ENCODE measurements at places on chromosomes 11 and 22.
A peak's percentile ranks its signal among the peaks of the same experiment; 100 is the strongest.

GRCh38 chr11:20093775-20094174, 66.5 kb downstream of the DBX1 start:
- H3K27ac ChIP-seq: no peak overlapping the region
- no peak for DNase-seq
- H3K4me3 ChIP-seq: no peak overlapping the region
- H3K4me1 ChIP-seq: no peaks in the 10 kb centered on the region
- H3K27me3 ChIP-seq: no peaks in the 10 kb centered on the region

GRCh38 chr11:61955422-61956135, 5.4 kb downstream of the BEST1 start:
- no peaks in the 10 kb centered on the region for H3K4me1 ChIP-seq
- peak overlapping the region; percentile 20 for H3K4me3 ChIP-seq
- H3K36me3 ChIP-seq: no peaks in the 10 kb centered on the region
- H3K27ac ChIP-seq: no peak overlapping the region
- peaks cover 5% of the 10 kb centered on the region for H3K27me3 ChIP-seq

- no peaks in the 10 kb centered on the region for H3K27me3 ChIP-seq
- no peaks in the 10 kb centered on the region for H3K36me3 ChIP-seq
- peak; percentile 29 for DNase-seq
- peak overlapping the region; percentile 60 for H3K27ac ChIP-seq
- peak overlapping the region; percentile 53 for H3K4me3 ChIP-seq
Observed at GRCh38 chr11:123430721-123431497, 840 bp downstream of the GRAMD1B start.

- DNase-seq: no peak
- no peak overlapping the region for H3K27ac ChIP-seq
Observed at GRCh38 chr11:41499429-41499828, 40.0 kb upstream of the LRRC4C start.

DNA sequence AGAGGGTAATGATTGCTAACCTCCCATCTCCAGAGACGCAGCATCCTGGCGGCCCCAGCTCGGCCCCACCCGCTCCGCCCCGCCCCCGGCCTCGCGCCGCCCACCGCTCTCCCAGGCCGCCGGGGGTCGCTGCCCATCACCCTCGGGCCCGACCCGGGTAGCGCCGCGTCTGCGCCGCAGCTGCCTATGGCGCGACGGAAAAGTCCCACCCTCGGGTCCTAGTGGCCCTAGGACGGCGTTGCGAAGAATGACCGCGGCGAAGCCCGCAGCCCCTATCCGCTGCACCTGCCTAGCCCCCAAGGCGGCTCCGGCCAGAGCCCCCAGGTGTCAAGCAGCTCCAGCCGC, 457 bp downstream of the CPSF7 start:
- peaks cover 20% of the 10 kb centered on the region for H3K4me1 ChIP-seq
- peak overlapping the region; percentile 71 for H3K4me3 ChIP-seq
- H3K27me3 ChIP-seq: no peaks in the 10 kb centered on the region
- H3K36me3 ChIP-seq: peaks cover 15% of the 10 kb centered on the region
- no peak for DNase-seq
- H3K27ac ChIP-seq: peak overlapping the region; percentile 98

DNA sequence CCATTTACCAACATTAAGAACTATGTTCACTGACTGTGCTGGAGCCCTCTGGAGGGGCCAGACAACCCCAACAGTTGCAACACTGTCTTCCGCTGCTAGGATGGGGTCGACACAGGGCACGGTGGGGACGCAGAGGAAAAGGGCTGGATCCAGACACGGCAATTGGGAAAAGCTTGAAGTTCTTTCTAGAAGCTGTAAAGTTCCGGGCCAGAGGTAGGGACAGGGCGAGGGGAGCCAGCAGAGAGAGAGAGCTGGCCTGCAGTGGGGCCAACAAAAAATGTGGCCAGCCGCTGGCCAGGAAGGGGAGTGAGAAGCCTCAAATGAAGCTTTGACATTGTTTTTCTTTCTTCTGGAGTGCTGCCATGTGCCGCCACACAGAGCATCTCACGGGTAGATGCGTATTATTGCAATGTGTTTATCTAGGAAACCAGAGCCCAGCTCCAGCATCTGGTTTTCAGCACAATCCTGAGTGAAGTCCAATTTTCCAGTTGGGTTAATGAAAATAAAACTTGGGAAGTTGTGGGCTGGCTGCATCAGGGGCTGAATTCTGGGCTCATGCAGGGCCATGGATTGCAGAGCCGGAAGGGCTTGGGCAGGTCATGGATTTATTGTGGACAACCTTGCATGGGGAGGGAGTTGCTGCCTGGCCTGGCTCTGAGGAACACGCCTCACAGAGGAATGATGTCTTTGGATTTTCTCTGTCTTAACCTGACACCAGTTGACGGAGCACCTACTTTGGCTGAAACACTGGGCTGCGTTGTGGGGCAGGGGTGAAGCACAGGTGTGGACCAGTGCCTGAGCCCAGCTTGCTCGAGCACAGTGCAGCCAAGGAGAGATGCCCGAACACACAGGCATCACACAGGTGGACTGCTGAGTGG, 67.6 kb upstream of the AMPD3 start:
- no peak overlapping the region for H3K4me3 ChIP-seq
- H3K36me3 ChIP-seq: no peaks in the 10 kb centered on the region
- H3K27ac ChIP-seq: no peak overlapping the region
- DNase-seq: no peak

DNA sequence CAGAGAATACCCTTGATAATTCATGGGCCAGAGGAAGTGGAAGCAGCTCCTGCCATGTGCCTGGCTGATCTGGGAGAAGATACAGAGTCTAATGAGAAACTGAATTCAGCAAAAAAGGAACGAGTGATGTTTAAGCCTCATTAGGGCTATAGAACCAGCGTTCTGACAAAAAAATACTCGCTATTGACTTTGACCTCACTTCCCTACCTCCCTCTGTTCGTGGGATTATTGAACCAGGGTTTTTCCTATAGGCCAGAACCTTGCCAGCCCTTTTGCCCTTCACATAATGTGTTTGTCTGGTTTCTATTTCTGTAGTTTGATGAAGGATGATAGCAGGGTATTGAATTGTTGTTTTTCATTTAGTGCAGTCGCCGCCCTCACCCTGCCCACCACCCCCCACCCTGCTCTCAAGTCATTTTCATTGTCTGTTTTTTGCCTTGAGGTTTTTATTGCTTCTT, 7.6 kb upstream of the RBFOX2 start:
- no peaks in the 10 kb centered on the region for H3K27me3 ChIP-seq
- no peaks in the 10 kb centered on the region for H3K4me1 ChIP-seq
- H3K4me3 ChIP-seq: no peak overlapping the region
- DNase-seq: no peak
- H3K36me3 ChIP-seq: no peaks in the 10 kb centered on the region

- H3K36me3 ChIP-seq: no peaks in the 10 kb centered on the region
- H3K4me1 ChIP-seq: no peaks in the 10 kb centered on the region
- H3K4me3 ChIP-seq: no peak overlapping the region
- no peak overlapping the region for H3K27ac ChIP-seq
- DNase-seq: peak; percentile 36
- peaks cover 22% of the 10 kb centered on the region for H3K27me3 ChIP-seq
Observed at GRCh38 chr11:66418168-66418985, 2.5 kb upstream of the NPAS4 start.

- no peaks in the 10 kb centered on the region for H3K27me3 ChIP-seq
- DNase-seq: no peak
- no peaks in the 10 kb centered on the region for H3K36me3 ChIP-seq
Observed at GRCh38 chr11:106983261-106983660, 35.0 kb downstream of the GUCY1A2 start.

DNA sequence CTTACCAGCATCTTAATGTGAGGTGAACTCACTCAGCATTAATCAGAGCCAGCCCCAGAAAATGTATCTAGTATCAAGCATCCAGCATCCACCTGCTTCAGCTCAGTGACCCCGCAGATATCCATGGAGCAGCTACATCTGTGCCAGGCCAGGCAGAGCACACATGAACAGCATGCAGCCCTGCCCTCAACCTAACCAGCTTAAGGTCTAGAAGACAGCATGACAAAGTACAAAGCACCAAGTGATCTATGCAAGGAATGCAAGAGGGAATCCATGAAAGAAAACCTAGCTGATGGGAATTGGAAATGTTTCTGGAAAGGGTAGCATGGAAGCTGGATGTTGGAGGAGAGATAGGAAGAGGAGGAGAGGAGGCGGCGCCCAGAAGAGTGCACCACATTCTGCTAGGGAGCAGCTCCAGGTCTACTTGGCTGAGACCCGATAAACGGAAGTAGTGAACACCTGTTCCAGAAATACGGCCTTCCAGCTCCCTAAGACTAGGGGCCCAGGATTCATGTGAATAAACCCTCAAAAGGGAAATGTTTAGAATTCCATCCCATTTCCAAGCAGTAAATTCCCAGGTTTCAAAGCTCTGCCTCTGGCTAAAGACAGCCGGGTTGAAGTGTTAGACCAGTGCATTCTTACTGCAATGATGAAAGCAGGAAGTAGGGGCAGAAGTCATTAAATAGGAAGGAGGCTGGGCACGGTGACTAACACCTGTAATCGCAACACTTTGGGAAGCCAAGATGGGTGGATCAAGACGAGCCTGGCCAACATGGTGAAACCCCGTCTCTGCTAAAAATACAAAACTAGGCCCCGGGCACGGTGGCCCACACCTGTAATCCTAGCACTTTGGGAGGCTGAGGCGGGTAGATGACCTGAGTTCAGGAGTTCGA, 23.5 kb upstream of the L3MBTL2 start:
- no peaks in the 10 kb centered on the region for H3K36me3 ChIP-seq
- no peak for DNase-seq
- H3K4me3 ChIP-seq: no peak overlapping the region
- H3K27ac ChIP-seq: no peak overlapping the region
- no peaks in the 10 kb centered on the region for H3K4me1 ChIP-seq

GRCh38 chr11:76801736-76802135, 18.6 kb downstream of the TSKU start:
- H3K4me1 ChIP-seq: peaks cover 16% of the 10 kb centered on the region
- no peak overlapping the region for H3K27ac ChIP-seq
- H3K27me3 ChIP-seq: no peaks in the 10 kb centered on the region
- no peak for DNase-seq

DNA sequence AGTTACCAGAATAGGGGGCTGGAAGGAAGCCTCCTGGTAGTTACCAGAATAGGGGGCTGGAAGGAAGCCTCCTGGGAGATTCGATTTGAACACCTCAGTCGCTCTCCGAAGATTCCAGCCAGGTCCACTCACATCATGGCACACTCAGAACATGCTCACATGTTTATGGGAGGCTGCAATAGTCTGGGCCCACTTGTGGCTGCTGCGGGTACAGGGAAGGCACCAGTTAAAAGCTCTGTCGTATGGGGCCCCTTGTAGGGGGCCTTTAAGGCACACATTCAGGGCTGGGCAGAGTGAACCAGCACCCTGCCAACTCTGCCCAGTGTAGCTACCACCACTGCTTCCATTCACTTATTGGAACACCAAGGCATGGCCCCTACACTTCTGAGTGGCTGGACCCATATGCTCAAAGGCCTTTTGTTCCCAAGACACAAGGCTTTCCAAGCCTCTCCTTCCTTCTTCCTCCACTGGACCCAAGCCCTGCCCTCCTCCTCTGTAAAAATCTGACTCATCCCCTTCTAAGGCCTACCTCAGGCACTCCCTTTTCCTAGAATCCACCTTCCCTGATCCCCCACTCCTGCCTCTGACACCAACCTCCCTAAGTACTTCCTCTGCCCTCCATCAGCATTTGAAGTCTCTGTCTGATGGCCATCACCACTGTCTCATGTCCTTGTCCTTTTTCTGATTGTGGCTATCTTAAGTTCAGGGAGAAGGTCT, 28.0 kb downstream of the USP35 start:
- no peaks in the 10 kb centered on the region for H3K4me1 ChIP-seq
- DNase-seq: no peak
- no peak overlapping the region for H3K27ac ChIP-seq
- H3K27me3 ChIP-seq: no peaks in the 10 kb centered on the region

- H3K4me1 ChIP-seq: no peaks in the 10 kb centered on the region
- H3K27ac ChIP-seq: no peak overlapping the region
- H3K4me3 ChIP-seq: no peak overlapping the region
- no peaks in the 10 kb centered on the region for H3K27me3 ChIP-seq
- no peak for DNase-seq
Observed at GRCh38 chr11:87330187-87330601, 292.5 kb downstream of the TMEM135 start.

GRCh38 chr22:42881982-42882656, 25.0 kb upstream of the ARFGAP3 start:
- DNase-seq: no peak
- H3K4me3 ChIP-seq: no peak overlapping the region
- H3K36me3 ChIP-seq: peaks cover 10% of the 10 kb centered on the region
- H3K27me3 ChIP-seq: no peaks in the 10 kb centered on the region

- no peak within 1 kb of the TSS for H3K4me3 ChIP-seq
- H3K27ac ChIP-seq: no peak within 1 kb of the TSS
- H3K36me3 ChIP-seq: no peaks in the 10 kb centered on the region
- DNase-seq: no peak
- H3K4me1 ChIP-seq: no peaks in the 10 kb centered on the region
Observed at GRCh38 chr11:6862961-6863360, at the start of gene OR10A2. Gene OR10A2, plus strand, starts transcription at chr11:6863057. Its CDS starts 6,698 bp downstream, at chr11:6869755.

DNA sequence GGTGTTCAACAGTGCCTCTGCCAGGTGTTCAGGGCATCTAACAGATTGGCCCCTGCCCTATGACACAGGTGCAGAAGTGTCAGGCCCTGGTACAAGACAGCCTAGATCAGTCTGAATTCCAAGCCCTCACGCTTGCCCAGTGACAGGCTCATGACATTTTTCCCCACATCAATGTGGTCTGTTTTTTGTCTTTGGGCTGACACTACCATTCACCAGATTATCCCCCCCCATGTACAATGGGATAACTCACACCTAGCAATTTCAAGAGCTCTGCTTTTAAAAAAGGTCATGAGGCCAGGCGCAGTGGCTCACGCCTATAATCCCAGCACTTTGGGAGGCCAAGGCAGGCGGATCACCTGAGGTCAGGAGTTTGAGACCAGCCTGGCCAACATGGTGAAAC, 155.5 kb upstream of the PITPNB start:
- no peak overlapping the region for H3K27ac ChIP-seq
- DNase-seq: no peak
- H3K4me3 ChIP-seq: no peak overlapping the region
- H3K36me3 ChIP-seq: no peaks in the 10 kb centered on the region

DNA sequence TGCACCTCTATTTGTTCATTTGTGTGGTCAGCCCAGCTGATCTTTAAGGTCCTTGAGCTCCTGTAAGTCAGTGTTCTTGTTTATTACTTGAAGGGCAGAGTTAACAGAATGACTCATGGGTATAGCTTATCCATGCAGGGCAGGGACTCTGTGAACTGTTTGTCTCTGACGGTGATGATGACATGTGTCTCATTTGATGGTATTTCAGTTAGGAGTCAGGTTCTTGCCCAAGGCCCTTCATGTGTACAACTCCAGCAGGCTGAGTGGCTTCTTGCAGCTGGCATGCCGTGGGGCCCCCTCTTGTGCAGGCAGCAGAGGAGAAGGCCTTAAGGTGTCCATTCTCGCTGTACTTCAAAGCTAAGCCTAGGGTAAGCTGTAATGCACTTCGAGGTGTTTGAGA, 165.1 kb downstream of the DBX1 start:
- DNase-seq: no peak
- no peak overlapping the region for H3K27ac ChIP-seq
- no peaks in the 10 kb centered on the region for H3K4me1 ChIP-seq
- H3K27me3 ChIP-seq: no peaks in the 10 kb centered on the region
- H3K36me3 ChIP-seq: no peaks in the 10 kb centered on the region
